Naive thymus-derived CD8-positive, alpha-beta T cell (primary cell): ENCODE measurements at places on chromosomes 13 and 19. TPM values are rescaled to one million over a fixed set of nuclear protein-coding genes. Genes with fewer than 3 reads are reported as not detected.

DNA sequence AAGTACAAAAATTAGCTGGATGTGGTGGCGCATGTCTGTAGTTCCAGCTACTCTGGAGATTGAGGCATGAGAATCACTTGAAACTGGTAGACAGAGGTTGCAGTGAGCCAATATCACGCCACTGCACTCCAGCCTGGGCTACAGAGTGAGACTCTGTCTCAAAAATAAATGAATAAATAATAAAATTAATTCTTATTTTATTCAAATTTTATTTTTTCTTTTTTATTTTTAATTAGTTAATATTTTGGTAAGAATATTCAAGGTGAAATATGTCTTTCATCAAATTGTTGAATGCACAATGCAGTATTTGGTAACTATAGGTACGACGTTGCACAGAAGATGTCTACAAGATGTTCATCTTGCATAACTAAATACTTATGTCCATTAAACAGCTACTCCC, 110.6 kb upstream of the ATXN8OS start:
- H3K4me3 ChIP-seq = no peak overlapping the region
- no peaks in the 10 kb centered on the region for H3K36me3 ChIP-seq
- no peaks in the 10 kb centered on the region for H3K4me1 ChIP-seq
- H3K27ac ChIP-seq = no peak overlapping the region
- DNase-seq = no peak

- no peak for DNase-seq
- no peaks in the 10 kb centered on the region for H3K4me1 ChIP-seq
- H3K4me3 ChIP-seq = no peak within 1 kb of the TSS
- no peak within 1 kb of the TSS for H3K27ac ChIP-seq
Observed at GRCh38 chr19:50952910-50953309, at the start of gene KLK5. Gene KLK5 (minus strand): TSS chr19:50953038. CDS start chr19:50952657, 381 bp downstream.

- H3K36me3 ChIP-seq = no peaks in the 10 kb centered on the region
- no peak for DNase-seq
Observed at GRCh38 chr13:74710006-74710405, 575.8 kb upstream of the KLF12 start.

DNA sequence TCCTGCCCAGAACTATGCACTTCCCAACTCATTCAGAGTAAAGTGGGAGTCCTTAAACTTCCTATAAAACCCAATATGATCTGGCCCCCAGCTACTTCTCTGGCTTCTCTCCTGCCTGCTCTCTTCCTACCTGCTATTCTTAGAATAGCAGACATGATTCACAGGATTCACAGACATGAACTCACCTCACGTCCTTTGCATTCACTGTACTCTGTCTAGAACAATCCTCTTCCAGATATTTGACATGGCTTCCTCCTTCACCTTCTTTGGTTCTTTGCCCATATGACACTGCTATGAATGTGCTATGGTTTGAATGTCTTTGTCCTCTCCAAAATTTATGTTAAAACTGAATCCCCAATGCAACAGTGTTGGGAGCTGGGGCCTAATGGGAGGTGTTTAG, 154.9 kb downstream of the UGGT2 start:
- H3K4me3 ChIP-seq = no peak overlapping the region
- H3K27ac ChIP-seq = no peak overlapping the region
- H3K27me3 ChIP-seq = no peaks in the 10 kb centered on the region
- H3K4me1 ChIP-seq = no peaks in the 10 kb centered on the region

ZNF540 gene
- total RNA-seq = 21.3 TPM

DNA sequence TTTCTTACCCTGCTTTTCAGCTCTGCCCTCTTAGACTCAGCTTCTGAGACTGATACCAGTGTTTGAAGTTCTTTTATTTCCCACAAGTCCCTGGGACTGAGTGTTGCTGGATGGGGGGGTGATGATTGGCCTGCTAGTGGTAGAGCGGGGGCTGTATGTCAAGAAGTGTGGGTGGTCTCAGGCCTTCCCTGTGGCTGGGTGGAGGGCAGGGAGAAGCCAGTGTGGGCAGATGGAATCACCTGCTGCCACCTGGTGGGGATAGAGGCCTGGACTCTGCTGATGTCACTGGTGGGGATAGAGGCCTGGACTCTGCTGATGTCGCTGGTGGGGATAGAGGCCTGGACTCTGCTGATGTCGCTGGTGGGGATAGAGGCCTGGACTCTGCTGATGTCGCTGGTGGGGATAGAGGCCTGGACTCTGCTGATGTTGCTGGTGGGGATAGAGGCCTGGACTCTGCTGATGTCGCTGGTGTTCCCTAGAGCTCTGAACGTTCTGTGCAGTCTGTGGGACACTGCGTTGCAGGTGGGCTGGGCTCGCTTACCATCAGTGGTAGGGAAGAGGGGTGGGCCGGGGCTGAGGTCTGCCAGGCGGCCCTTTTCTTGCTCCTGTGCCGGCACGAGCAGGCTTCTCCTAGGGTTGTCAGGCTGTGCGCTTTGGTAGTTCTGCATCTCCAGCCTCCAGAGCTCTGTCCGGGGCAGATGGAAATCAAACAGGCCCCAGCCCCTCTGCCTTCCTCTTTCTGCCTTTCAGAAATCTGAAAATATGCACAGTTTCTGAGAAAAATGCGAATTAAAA, 101.3 kb downstream of the ARHGEF7 start:
- H3K4me3 ChIP-seq = no peak overlapping the region
- H3K4me1 ChIP-seq = peaks cover 51% of the 10 kb centered on the region
- H3K27me3 ChIP-seq = no peaks in the 10 kb centered on the region
- H3K36me3 ChIP-seq = no peaks in the 10 kb centered on the region
- no peak overlapping the region for H3K27ac ChIP-seq

GRCh38 chr13:27295096-27295495, 24.5 kb downstream of the RASL11A start:
- H3K27ac ChIP-seq = peak overlapping the region; percentile 91
- H3K36me3 ChIP-seq = no peaks in the 10 kb centered on the region
- no peak for DNase-seq
- peaks cover 17% of the 10 kb centered on the region for H3K4me1 ChIP-seq
- no peaks in the 10 kb centered on the region for H3K27me3 ChIP-seq

DNA sequence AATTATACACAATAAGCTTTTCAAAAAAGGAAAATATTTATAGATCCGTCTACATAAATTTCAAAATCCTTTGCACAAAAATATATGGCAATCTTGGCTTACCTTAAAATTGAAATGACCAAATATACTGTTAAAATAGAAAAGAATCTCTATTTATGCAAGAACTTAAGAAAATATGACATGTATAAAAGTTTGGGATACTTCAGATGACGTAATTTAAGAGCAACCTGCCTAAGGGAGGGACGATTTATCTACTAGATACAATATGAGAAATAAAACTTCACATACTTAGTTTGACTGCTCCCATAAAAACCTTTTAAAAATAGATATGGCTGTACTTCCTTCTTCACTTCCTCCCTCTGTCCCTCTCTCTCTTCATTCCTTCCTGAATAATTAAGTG, 587.3 kb upstream of the SPRY2 start:
- no peaks in the 10 kb centered on the region for H3K27me3 ChIP-seq
- no peak overlapping the region for H3K4me3 ChIP-seq
- H3K27ac ChIP-seq = no peak overlapping the region
- DNase-seq = no peak

- H3K4me1 ChIP-seq = peaks cover 11% of the 10 kb centered on the region
- H3K36me3 ChIP-seq = peaks cover 11% of the 10 kb centered on the region
- DNase-seq = no peak
Observed at GRCh38 chr19:10364644-10365043, 15.7 kb downstream of the TYK2 start.

DNA sequence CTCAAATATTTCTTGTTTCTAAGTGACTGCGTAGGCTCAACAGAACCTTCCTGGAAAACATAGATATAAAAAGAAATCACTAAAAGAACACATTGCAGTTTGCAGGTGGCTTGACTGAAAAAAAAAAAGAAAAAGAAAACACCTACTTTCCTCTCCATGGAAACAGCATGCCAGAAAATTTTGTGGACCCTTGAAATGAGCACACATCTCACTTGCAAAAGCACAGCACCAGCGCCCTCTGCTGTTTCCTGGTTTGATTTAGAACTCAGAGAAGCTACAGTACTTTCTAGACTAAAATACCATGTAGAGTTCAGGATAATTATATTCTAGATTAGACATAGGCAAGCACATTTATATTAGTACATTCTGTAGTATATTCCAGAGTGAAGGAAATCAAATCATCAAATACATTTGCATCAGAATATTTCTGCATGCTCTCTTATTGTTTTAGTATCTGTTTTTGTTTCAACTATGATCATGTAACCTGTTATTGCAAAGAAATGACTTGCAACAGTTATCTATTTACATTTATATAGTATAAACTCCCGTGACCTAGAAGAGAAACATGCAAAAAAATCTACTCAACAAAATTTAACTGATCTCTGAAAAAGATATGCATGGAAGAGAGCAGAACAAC, 22.3 kb upstream of the XPO4 start:
- H3K4me1 ChIP-seq = no peaks in the 10 kb centered on the region
- H3K27me3 ChIP-seq = no peaks in the 10 kb centered on the region
- DNase-seq = peak; percentile 57
- no peak overlapping the region for H3K4me3 ChIP-seq
- no peak overlapping the region for H3K27ac ChIP-seq

- peak overlapping the region; percentile 90 for H3K27ac ChIP-seq
- H3K36me3 ChIP-seq = no peaks in the 10 kb centered on the region
Observed at GRCh38 chr19:46622118-46622446, 2.8 kb downstream of the PTGIR start.

STARD13 gene
- not detected for total RNA-seq

GRCh38 chr19:16193466-16193865, 4.2 kb upstream of the AP1M1 start:
- H3K36me3 ChIP-seq = no peaks in the 10 kb centered on the region
- H3K4me3 ChIP-seq = no peak overlapping the region
- H3K27me3 ChIP-seq = no peaks in the 10 kb centered on the region
- no peak for DNase-seq
- peak overlapping the region; percentile 22 for H3K27ac ChIP-seq

DNA sequence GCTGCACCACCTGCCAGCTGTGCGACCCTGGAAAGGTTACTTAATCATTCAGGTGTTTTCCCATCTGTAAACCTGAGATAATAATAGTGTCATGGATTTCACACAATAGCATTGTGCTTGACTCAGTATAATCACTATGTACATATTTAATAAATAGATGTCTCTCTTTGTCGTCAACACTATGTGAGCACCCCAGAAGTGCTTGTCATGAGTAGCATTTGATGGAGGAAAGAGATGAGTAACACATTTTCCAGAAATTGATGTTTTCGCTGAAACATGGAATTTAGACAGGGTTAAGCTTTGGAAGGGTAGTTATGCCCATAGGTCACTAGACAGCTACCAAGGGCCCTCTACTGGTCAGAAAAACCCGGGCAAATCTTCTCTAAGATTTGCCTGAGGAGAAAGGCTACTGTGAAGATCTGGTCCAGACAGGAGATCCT, 9.5 kb upstream of the MBNL2 start:
- H3K27me3 ChIP-seq = no peaks in the 10 kb centered on the region
- no peak overlapping the region for H3K4me3 ChIP-seq
- H3K36me3 ChIP-seq = no peaks in the 10 kb centered on the region
- no peak overlapping the region for H3K27ac ChIP-seq
- DNase-seq = no peak

GRCh38 chr19:35704218-35704617, at the start of gene ZBTB32:
Gene ZBTB32 (plus strand): TSS chr19:35704558. CDS start chr19:35714627, 10,069 bp downstream.
- peaks cover 5% of the 10 kb centered on the region for H3K4me1 ChIP-seq
- no peak within 1 kb of the TSS for H3K4me3 ChIP-seq
- H3K36me3 ChIP-seq = no peaks in the 10 kb centered on the region
- H3K27ac ChIP-seq = no peak within 1 kb of the TSS

DNA sequence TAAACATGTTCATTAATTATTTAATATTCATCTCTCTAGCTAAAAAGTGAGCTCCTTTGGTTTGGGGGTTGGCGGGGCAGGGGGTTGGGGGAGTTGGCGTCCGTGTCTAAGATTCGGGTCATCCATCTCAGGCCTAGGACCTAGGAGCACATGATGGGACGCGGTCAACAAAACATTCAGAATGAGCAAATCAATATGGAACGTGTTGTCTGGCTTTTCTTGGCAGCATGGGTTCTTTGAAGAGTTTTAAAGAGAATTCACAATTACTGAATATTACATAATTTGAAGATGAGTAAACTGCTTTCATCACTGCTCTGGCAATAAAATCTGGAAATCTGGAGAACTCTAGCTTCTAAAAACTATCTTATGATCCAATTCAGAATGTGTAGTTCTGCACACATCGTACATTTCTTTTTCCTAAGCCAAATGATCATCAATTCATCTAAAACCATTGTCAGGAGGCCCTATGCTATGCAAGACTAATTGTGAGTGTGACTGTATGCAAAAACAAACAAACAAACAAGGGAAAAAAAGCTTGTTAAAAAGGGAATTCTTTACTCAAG, 5.4 kb upstream of the ARGLU1 start:
- no peak overlapping the region for H3K4me3 ChIP-seq
- peaks cover 20% of the 10 kb centered on the region for H3K4me1 ChIP-seq
- no peak overlapping the region for H3K27ac ChIP-seq
- H3K36me3 ChIP-seq = peaks cover 4% of the 10 kb centered on the region
- H3K27me3 ChIP-seq = no peaks in the 10 kb centered on the region
- DNase-seq = no peak

- peaks cover 9% of the 10 kb centered on the region for H3K27me3 ChIP-seq
- DNase-seq = no peak
- H3K4me3 ChIP-seq = no peak overlapping the region
- H3K4me1 ChIP-seq = no peaks in the 10 kb centered on the region
- H3K36me3 ChIP-seq = peaks cover 10% of the 10 kb centered on the region
Observed at GRCh38 chr13:111862836-111863815, 203.8 kb upstream of the SOX1 start.

DNA sequence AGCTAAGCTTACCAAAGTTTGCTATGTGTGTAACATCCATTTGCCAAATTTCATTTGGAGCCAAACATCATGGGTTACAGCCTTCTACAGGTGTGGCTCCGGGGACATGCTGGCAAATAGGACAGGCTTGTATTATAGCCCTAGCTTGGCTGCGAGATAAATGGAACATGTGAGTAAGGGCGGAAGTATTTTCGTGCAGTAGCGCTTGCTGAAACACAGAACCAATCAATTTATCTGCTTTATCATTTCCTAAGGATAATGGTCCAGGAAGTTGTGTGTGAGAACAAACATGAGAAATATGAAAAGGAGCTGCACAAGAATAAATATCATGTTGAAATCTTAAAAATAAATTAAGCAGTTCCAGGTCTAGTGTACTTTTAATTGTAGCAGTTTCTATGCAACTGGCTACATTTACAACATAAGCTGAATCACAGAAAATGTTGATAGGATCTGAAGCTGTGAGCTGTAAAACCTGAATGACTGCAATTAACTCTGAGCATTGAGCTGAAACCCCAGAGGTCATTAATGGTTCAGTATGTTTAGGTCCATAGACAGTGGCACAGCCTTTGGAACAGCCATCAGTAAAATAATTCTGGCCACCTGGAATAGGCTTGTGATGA, 22.2 kb upstream of the ZNF100 start:
- peaks cover 7% of the 10 kb centered on the region for H3K27me3 ChIP-seq
- H3K27ac ChIP-seq = no peak overlapping the region
- no peaks in the 10 kb centered on the region for H3K4me1 ChIP-seq
- H3K36me3 ChIP-seq = peaks cover 10% of the 10 kb centered on the region
- H3K4me3 ChIP-seq = no peak overlapping the region
- no peak for DNase-seq

VMAC gene
- 32.7 TPM for total RNA-seq

- H3K36me3 ChIP-seq = no peaks in the 10 kb centered on the region
- H3K4me3 ChIP-seq = peak overlapping the region; percentile 30
Observed at GRCh38 chr19:18058208-18059009, 28.3 kb downstream of the IL12RB1 start.

GRCh38 chr13:97659602-97660001, 225.6 kb downstream of the RAP2A start:
- no peaks in the 10 kb centered on the region for H3K36me3 ChIP-seq
- no peak overlapping the region for H3K27ac ChIP-seq
- no peaks in the 10 kb centered on the region for H3K4me1 ChIP-seq
- DNase-seq = no peak
- no peak overlapping the region for H3K4me3 ChIP-seq
- peaks cover 33% of the 10 kb centered on the region for H3K27me3 ChIP-seq
